Stimulated activated CD4-positive, alpha-beta T cell treated with anti-CD3 and anti-CD28 coated beads, TNF-alpha, amount 100 ng/mL, for 1 hour (primary cell): ENCODE measurements at places on chromosomes 5 and 9.

GRCh38 chr5:129906177-129906887, 2.1 kb downstream of the CHSY3 start:
- DNase-seq: no peak

GRCh38 chr9:34654323-34655051, 2.5 kb downstream of the IL11RA start:
- no peak for DNase-seq

GRCh38 chr9:137235424-137236237, 4.9 kb downstream of the SLC34A3 start:
- DNase-seq: no peak

- DNase-seq: no peak
Measured at GRCh38 chr5:116572350-116573278, 2.0 kb downstream of the SEMA6A start.

DNA sequence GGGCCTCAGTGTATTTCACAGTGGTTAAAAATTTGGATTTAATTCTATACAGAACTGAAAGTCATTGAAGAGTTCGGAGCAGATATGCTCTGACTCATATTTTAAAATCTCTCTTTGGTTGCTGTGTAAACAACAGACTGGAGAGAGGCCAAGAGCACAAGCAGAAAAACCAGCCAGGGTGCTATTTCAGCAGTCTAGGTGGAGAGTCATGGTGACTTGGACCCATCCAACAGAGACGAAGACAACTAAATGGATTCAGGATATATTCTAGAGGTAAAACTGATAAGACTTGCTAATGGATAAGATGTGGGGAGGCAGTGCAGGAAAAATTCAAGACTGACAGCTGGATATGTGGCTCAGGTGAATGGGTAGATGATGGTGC, 168.9 kb downstream of the MAPKAP1 start:
- no peak for DNase-seq

DNA sequence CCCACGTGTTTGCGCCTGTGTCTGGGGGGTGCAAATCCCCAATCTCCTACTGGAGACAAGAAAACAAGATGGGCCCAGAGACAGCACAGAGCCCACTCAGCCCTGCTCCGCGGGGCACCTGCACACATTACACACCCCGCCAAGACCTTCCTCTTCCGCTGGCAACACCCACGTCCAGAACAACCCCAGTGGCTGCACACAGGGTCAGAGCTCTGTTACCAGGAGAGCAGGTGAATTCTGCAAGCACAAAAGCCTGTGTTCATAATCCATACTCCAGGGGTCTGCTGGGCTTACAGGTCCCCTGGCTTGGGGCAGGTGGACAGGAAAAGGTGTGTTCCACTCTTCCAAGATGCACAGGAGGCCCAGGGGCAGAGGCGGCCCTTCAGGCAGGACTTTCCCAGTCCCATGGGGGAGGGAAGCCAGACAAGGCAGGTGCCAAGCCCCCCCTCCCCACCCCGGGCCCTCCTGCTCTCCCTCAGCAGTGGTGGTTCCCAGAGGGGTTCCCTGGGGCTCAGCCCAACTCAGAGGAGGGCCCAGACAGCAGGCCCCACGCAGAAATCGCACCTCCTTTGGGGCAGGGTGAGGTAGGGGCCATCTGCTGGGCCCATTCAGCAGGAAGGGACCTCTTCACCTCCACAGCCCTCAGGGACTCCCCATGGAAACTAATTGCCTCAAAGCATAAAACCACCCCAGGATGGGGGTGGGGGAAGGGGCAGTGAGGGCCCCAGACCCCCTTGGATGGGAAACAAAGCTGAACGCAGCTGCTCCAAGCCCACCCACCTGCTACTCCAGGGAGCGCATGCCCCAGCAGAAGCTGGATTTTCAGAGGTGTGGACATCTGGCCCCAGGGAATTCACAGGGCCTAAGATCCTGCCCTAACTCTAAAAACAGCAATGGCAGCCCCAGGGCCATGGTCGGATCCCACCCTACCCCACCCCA, 105.3 kb downstream of the VAV2 start:
- DNase-seq: no peak

DNA sequence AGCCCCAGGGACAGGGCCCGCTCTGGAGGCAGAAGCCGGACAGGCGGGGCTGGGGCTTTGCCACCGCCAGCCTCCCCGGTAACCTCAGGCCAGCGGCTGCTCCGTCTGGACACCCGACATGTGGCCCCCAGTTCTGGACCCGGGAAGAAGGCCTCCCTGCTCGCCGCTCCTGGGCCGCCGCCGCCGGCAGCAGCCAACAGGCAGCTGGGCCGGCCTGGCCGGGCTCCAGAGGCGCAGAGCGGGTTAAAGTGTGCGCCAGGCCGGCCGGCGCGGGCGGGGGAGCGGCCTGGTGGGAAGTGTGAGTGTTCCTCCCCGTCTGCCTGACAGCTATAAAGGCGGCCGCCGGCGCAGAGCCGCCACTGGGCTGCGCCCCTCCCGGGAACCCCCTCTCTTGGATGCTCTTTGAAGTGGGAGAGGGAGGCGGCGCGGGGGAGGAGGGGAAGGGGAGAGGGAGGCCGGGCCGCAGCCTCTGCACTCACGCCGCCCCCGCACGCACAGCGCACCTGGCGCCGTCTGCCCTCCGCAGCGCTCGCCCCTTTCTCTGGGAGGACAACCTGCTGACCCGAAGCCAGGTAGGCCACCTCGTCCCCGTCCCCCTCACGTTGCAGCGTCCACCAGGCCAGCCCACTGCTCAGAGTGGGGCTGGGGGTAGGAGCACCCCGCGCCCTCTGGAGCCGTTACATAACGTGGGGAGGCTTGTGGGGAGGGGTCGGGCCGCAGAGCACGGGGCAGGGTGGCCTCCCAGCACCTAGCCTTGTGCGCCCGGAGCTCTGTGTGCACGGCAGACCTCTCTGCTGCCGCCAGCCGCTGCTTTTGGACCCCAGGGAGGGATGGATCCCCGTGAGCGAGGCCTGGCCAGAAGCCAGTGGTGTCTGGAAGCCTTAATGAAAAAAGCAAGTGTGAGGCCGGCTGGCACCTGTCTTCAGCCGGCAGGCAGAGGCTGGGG, at the start of gene ADAMTSL2:
ADAMTSL2 (plus strand) TSS at position 359 of the 946 bp plus-strand sequence. CDS start 2,009 bp downstream, outside the sequence.
- DNase-seq: peak; percentile 36

- no peak for DNase-seq
Measured at GRCh38 chr9:69470186-69470977, 145.4 kb downstream of the ENTREP1 start.

- no peak for DNase-seq
Measured at GRCh38 chr5:37568893-37569292, 189.8 kb downstream of the WDR70 start.

- DNase-seq: no peak
Measured at GRCh38 chr9:69351227-69351626, 26.2 kb downstream of the ENTREP1 start.

GRCh38 chr9:137320555-137321384, 18.7 kb upstream of the NRARP start:
- DNase-seq: no peak

GRCh38 chr5:173392172-173392571, 64.0 kb upstream of the STC2 start:
- DNase-seq: no peak

DNA sequence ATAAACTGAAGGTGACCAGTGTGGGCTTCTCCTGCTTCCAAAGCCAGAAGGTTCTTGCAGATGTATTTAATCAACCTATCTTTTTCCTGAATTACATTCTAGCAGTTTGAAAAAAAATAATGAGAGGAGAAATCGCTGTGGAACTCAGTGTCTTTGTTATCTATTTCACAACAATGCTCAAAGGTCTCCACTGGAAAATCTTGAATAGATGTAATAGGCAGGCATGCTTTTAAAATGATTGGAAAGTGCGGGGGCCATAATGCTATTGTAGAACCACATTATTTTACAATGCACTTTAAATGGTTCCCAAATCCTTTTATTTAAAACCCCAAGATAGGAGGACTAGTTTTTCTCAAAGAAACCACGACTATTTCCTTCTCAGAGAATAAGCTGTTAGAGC, 23.3 kb downstream of the ENC1 start:
- no peak for DNase-seq

- no peak for DNase-seq
Measured at GRCh38 chr9:111744363-111744762, 50.4 kb downstream of the SHOC1 start.

DNA sequence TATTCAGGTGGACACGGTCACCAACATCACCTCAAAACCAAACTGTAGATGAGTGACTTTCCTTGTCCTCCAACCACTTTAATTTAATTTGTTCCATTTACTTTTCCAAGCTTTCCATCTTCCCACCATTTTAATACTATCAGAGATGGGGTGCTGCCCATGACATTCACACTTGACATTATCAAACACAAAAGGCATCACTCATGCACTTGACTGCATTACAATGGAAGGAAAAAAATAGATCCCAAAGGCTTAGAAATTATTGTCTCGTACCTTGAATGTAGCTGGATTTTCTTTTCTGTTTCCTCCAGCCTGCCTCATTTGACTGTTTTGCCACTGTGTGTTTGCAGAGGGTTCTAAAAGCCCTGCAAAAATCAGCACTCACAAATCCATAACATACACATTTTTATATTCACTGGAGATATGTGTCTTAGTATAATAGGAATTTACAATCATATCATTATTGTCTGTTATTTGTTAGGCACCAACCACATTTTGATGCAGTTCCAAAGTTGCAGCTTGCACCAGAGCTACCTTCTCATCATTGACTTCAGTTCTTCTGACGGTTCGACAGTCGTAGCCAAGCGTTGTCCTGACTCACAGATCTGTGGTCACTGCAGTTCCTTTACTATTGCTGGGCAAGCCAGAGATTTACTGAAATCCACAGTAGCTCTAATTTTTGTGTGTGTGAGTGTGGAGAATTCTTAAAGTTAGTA, 712.3 kb upstream of the WWC1 start:
- no peak for DNase-seq

DNA sequence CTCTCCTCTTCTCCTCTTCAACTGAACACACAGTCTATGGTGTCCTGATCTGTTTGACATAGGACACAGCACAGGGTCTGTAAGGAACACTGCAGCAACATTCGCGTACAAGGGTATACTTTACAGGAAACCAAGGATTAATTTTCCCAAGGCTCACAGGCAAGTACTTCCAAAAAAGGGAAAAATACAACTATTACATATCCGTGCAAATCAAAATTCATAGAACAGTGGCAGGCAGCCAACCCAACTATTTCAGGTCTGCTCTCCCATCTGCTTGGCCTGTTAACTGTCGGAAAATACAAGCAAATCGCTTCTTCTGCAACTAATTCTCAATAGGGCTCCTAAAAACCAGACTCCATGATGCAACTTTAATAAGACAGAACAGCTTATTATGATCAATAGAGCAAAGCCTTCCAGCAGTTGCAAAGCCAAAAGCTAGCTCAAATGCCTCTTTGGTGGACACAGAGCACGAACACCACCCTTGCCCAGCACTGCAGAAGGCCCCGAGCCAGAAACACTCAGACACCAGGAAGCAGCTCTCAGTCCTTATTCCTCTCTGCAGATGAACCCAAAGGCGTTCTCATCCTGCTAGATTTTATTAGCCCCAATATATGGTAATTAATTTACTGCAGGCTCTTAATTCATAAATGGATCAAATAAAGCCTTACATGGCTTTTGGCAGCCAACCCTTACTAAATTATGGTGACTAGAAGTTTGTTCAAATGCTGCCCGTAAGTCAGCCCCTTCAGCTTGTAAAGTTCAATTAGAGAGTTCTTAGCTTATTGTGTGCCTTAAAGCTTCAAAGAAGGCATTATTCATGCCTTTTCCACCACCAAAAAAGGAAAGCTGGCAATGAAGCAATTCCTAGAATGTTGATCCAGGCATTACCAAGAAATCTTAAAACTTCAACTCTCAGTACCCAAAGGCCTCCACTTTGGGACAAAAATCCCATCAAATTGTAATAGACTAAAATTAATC, 68.8 kb downstream of the ZNF608 start:
- no peak for DNase-seq

DNA sequence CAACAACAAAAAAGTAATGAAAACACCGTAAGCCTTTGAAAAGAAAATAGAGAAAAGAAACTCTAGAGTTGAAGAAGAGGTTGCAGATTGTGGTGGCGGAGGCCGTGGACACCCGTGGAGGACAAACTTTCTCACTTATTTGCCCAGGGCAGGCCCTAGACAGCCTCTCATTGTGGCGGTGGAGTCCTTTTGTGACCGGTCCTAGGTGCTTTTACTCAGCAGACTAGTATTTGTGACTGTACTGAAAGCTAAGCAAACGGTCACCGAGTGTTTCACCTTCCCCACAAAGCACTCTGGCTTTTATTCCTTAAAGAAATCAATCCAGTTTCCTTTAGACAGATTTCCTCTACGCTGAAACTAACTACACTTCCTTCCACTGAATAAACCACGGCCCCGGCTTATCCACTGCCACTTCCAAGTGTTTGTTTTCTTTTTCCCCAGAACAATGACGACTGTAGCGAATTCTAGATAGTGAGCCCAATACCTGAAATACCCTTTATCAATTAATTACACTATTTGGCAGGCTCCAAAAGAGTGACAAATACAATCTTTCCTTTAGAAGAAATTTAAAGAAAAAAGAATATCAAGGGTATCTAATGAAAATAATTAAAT, 210.2 kb upstream of the TARS1 start:
- no peak for DNase-seq

DNA sequence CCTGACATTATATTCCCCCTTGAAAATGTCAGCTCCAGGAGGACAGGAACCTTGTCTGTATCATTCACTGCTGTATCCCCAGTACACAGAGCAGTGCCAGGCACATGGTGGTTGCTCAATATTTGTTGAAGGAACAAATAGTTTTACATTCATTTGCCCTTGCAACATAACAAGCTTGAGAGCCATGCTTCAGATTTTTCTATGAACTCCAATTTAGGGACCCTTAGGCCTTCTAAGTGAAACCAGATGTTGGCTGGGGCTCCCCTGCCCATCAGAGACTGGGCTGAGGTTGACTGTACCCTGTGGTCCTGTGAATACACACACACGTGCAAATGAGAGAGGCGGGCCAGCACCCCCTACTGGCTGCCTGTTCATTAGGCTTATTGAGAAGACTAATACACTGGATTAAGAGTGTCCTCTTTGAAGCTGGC, 214.9 kb upstream of the WWC1 start:
- no peak for DNase-seq

DNA sequence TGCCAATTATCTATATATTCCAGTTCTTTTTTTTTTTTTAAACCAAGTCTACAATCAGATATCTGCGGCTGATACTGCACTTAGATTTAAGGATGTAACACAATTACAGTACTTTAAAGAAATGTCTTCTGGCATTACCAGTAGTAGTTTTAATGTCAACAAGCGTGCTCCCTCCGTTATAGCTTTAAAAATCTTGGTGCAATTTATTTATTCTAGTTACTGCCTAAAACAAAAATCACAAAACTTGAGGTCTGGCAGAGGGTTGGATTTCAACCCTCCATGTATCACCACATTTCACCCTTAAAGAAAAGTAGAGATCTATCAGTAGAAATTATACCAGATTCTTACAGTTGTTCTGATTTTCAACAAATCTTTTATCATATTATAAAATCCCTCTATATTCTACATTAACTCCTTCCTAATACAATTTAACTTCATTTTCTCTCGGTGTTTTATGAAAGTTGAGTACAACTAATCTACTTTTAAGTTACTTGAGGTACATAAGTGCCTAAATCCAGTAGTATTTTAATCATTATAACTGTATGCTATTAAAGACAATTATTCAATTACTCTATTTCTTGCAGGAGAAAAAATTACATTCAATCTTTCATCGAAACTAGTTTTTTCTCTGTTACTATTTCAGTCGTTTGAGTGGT, 2.0 kb upstream of the RICTOR start:
- DNase-seq: no peak

- no peak for DNase-seq
Measured at GRCh38 chr9:117273612-117274011, 141.2 kb downstream of the ASTN2 start.
